Activated CD4-positive, CD25-positive, alpha-beta regulatory T cell (primary cell): ENCODE measurements at places on chromosomes 13 and 19.

DNA sequence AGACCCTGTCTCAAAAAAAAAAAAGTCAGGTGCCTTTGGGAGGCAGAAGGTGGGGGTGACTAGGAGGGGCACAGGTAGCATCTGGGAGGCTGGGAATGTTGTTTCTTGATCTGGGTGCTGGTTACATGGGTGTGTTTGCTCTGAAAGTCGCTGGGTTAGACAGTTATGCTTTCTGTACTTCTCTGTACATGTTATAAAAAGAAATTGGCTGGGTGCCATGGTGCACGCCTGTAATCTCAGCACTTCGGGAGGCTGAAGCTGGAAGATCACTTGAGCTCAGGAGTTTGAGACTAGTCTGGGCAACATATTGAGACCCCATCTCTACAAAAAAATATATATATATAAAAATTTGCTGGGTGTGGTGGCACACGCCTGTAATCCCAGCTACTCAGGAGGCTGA, 15.1 kb downstream of the NOSIP start:
- no peak for DNase-seq

GRCh38 chr13:45733361-45733760, 31.2 kb downstream of the CBY2 start:
- DNase-seq: no peak

GRCh38 chr19:3908266-3909054, 24.4 kb upstream of the NMRK2 start:
- DNase-seq: no peak

DNA sequence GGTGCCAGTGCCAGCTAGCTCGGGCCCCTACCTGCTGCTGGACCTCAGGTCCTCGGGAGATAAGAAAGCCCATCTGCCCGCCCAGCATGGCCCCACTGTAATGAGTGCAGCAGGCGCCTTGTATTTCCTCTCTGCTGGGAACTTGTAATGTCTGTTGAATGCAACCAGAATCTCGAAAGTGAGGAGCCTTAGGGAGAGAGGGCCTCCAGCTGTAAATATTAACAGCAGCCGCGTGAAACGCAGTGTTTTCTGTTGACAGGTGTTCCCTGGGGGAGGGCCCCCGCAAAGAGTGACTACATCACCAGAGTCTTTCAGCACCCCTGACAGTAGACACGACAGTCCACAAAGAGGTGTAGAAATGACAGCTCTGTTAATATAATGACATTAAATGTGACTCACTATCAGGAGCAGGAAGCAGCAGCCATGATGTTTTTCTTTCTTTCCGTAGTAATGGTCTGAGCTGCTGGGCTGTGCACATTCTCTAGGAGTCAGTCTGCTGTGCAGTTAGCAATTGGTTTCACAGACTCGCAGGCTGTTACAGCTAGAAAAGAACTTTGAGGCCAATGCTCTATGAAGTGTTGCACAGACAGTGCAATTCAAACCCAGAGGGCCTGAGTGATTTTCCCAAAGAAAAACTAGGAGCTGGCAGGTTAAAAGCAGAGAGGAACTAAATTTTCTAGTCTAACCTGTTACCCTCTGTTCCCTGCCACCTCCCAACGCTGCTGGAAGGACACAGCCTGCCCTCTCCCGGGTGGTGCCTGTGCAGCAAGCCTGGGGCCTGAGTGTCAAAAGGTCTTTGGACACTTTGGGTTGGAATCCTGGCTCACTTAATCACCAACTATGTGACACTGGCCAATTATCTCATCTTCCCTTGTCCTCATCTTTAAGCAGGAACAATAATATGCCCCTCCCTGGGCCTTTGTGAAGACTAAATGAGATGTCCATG, 58.6 kb upstream of the WASF3 start:
- no peak for DNase-seq

- DNase-seq: no peak
Observed at GRCh38 chr13:89925107-89925506, 1422.4 kb upstream of the MIR17HG start.

- DNase-seq: no peak
Observed at GRCh38 chr19:46862503-46862834, 1.7 kb downstream of the ARHGAP35 start.

- no peak for DNase-seq
Observed at GRCh38 chr13:107088061-107088460, 520.1 kb upstream of the ARGLU1 start.

DNA sequence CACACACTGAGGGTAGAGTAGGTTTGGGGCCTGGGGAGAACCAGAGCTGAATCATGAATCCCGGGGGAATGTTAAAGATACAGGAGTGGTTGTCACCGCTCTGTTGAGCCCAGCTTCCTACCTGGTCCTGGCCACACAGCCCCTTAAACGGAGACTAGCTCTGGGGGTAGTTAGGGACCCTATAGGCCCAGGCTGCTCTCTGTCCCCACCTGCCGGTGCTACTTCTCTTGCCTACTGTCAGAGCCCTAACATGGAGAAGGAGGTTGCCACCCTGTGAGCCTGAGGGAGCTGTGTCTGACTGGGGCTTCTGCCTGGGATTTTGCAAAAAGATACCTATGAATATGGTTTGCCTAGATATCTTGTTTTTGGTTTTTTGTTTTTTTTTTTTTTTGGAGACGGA, 36.6 kb upstream of the ZNF429 start:
- no peak for DNase-seq

GRCh38 chr13:26343816-26344215, 89.9 kb downstream of the CDK8 start:
- DNase-seq: no peak

DNA sequence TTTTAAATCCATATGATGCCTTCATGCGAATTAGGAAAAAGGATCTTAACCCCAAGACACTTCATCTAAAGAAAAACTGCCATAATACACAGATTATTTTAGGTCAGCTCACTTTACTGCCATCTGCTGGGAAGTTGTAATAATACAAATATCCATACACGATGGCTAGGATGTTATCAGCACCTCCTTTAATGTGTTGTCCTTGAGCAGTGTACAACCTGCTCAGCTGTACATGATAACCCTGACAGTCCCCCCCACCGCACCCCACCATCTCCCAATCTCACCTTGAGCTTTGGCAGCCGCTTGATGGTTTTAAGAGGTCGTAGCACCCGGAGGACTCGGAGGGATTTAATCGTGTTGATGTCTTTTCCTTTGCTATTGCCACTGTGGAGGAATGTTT, 112.2 kb downstream of the IER2 start:
- no peak for DNase-seq

DNA sequence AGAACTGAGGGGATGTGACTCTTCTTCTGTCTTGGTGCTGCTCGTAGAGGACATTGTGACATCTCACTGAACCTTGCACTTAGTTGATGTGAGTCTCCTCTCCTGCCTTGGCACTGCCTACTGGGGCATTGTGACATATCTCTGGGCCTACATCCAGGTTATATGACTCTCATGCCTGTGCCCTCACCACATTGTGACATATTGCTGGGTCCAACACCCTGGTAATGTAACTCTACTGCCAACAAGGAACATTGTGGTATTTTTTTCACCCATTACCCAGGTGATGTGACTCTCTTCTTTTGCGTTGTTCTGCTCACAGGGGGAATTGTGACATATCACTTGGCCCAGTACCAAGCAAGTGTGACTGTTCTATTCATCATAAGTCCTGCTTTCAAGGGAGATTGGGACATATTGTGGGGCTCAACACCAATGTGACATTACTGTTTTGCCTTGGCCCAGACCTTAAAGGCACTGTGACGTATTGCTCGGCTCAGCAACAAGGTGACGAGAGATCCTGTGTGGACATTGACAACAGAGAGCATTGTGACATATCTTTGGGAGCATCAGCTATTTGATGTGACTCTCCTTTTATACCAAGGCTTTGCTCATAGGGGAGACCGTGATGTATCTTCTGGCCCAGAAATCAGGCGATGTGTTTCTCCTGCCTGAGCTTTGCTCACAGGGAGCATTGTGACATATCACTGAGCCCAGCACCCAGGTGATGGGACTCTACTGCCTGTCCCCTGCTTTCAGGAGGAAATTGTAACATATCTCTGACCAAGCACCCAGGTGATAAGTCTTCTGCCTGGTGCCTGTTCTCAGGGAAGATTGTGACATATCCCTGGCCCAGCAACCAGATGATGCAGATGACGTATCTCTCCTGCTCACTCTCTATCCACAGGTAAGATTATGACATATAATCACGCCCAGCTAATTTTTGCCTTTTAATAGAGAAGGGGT, 12.2 kb upstream of the ZNF429 start:
- DNase-seq: no peak

- no peak for DNase-seq
Observed at GRCh38 chr19:55068950-55069864, 6.3 kb upstream of the RDH13 start.

GRCh38 chr13:77865622-77866021, 53.0 kb downstream of the EDNRB start:
- DNase-seq: no peak

DNA sequence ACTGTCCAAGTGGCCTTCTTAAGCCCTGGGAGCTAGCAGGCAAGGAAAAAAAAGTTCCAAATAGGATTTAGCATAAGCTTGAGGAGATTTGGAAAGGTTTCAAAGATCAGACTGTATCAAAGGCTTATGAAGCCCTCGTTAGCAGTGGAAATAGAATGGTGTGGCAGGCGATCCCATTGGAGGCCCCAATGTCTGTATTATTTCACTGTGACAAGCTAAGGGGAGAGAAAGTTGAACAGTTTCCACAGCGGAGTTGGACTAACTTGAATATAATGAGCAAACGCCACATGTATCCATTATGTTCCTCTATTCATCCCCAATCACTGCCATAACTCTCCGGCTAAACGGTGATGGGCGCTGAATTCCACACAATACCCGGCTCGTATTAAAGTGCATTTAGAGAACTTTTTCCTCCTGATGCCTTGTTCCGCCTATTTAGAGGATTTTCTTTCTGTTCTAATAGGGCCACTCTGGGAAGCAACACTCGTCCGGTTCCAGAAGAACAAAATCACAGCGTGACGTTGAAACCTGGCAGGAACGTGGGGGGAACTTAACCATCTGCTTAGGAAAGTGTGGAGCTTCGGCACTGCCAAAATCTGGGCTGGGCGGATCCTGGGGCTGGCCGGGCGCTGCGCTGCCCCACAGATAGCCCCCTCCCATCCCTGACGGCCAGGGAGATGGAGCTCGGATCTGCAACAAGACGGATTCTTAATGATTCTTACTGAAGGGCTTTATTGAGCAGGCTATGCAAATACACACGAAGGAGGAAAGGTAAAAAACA, 1.0 kb upstream of the PCDH8 start:
- no peak for DNase-seq

DNA sequence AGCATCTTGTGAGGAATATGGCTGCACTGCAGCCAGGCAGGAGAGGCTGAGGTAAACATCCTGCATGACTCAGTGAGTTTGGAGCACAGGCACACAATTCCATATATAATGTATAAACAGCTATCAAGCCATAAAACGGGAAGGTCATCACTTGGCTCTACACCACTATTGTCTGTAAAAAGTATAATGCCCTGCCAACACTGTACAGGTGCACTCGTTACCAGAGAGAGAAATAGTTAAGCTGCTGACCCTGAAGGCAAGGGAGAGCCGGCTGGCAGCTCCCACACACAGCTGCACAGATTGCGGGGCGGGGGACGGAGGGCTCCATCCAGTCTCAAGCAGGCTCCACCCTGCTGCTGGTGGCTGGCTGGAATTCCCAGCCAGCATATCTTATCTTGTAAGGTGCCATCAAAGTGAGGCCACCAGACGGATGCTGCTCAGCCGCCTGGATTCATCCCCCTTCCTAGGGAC, 668.1 kb downstream of the SLITRK5 start:
- DNase-seq: no peak
